Activated CD4-positive, alpha-beta T cell treated with anti-CD3 and anti-CD28 coated beads, Interleukin-2, amount 10 ng/mL, durations not matched to agents 7 days and 5 days (primary cell): ENCODE measurements at places on chromosomes 6 and 20. TPM values are rescaled to one million over a fixed set of nuclear protein-coding genes. Genes with fewer than 3 reads are reported as not detected.
A peak's percentile ranks its signal among the peaks of the same experiment; 100 is the strongest.

DNA sequence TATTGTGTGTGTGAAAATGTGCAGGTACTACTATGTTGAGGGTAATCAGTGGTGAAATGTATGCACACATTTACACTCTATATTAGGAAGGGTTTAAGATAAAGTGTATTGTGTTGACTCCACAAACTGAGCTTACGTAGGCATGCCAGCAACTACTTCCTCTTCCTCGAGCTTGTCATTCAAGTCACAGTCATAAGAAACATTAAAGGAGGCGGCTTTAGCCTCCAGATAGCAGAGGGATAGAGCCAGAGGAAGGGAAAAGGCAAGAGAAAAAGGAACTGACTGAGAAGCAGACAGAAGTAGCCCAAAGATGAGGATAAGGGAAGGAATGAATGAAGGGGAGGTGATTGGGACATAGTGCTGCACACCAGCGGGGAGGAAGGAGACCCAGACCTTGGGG lies 55.2 kb downstream of the SMLR1 start:
- no peaks in the 10 kb centered on the region for H3K36me3 ChIP-seq
- H3K27me3 ChIP-seq: no peaks in the 10 kb centered on the region
- H3K4me1 ChIP-seq: no peaks in the 10 kb centered on the region
- DNase-seq: no peak

Gene ADGB
- total RNA-seq: not detected

- peaks cover 3% of the 10 kb centered on the region for H3K36me3 ChIP-seq
- peak overlapping the region; percentile 41 for H3K27ac ChIP-seq
- no peak overlapping the region for H3K4me3 ChIP-seq
- no peaks in the 10 kb centered on the region for H3K27me3 ChIP-seq
- H3K4me1 ChIP-seq: peaks cover 30% of the 10 kb centered on the region
Observed at GRCh38 chr6:159017757-159018559, 18.0 kb upstream of the RSPH3 start.

DNA sequence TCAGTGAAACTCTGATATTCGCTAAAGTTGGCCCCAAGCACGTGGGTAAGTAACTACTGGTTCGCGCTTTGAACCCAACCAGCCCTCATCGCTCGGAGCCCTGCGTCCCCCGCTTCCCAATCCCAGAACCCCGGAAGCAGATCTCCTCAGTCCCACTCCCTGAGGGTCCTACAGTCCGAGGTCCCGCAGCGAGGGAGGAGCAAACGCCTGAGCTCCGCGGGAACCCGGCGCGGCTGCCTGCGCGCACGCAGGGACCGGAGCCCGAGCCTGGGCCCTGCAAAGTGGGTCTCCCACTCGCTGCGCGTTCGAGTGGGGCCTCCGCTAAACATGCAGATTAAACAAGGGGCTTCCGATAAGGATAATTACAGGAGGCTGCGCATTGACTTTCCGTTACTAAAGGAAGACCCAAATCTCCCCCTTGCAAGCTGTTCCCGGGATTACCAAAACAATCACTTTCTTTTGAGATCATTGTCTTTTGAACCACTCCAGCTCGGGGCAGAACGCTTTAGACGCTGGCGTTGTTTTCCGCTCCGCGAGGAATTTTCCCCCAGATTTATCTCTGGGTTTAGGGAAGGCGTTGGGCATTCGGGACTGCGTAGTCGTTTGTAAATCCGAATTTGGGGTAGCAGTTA lies 1.3 kb upstream of the VSX1 start:
- no peak overlapping the region for H3K27ac ChIP-seq
- no peak for DNase-seq
- no peaks in the 10 kb centered on the region for H3K36me3 ChIP-seq
- H3K4me1 ChIP-seq: peaks cover 17% of the 10 kb centered on the region

GRCh38 chr20:4457566-4458543 lies 263.9 kb upstream of the PRND start:
- H3K4me1 ChIP-seq: no peaks in the 10 kb centered on the region
- H3K36me3 ChIP-seq: no peaks in the 10 kb centered on the region
- DNase-seq: no peak
- H3K4me3 ChIP-seq: no peak overlapping the region
- peaks cover 11% of the 10 kb centered on the region for H3K27me3 ChIP-seq

DNA sequence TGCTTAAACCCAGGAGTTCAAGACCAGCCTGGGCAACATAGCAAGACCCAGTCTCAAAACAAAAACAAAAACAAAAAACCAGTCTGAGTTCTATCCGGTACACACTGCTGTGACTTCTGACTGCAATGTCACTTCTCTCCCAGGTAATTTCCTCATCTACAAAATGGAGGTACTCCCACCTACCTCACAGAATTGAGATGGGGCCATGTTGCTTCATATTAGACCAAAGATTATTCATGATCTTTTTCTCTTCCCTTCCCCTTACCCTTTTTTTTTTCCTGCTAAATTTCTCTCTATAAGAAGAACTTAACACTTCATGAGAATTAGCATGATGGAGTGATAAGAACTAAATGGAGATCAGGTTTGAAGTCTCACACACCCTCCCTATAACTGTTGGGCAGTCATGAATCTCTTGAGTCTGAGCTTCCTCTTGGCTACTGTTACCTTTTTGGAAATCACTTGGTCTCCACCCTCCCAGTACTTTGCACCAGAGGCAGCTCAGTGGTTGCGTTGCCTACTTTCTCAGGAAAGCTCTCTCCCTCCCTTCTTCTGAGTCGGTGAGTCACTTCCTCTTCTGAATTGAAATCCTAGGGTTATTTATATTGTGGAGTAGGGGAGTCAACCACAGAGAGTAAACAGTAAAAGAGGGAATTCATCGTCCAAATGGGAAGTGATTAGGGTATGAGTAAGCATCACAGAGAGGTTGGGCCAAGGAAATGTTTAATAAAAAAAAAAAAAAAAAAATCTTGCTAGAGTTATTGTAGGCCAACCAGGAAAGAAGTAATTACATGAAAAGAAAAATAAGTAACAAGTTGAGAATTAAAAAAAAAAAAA lies 59.9 kb upstream of the MAP7 start:
- peak overlapping the region; percentile 47 for H3K27ac ChIP-seq
- no peaks in the 10 kb centered on the region for H3K27me3 ChIP-seq
- DNase-seq: no peak
- no peak overlapping the region for H3K4me3 ChIP-seq
- H3K4me1 ChIP-seq: peaks cover 25% of the 10 kb centered on the region

Gene RAD21L1
- 0.27 TPM for total RNA-seq

DNA sequence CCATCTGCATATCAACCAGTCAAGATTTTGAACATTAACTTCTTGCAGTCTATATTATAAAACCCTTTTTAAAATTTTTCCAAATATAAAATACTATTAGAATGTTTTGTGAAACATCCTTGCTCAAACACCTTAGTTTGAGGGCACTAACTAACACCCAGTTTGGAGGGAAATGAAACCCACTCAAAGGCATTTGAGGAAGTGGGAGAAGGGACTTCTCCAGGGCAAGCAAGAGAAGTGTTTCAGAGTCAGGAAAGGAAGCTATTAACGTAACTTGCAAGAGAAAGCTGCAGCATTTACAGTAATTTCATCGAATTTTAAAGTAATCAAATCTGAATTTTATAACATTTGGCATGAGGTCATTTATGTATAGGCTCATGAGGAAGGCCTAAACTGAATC lies 21.3 kb downstream of the MTFR2 start:
- no peaks in the 10 kb centered on the region for H3K27me3 ChIP-seq
- no peak for DNase-seq
- peaks cover 15% of the 10 kb centered on the region for H3K36me3 ChIP-seq
- peaks cover 9% of the 10 kb centered on the region for H3K4me1 ChIP-seq
- H3K27ac ChIP-seq: no peak overlapping the region

DNA sequence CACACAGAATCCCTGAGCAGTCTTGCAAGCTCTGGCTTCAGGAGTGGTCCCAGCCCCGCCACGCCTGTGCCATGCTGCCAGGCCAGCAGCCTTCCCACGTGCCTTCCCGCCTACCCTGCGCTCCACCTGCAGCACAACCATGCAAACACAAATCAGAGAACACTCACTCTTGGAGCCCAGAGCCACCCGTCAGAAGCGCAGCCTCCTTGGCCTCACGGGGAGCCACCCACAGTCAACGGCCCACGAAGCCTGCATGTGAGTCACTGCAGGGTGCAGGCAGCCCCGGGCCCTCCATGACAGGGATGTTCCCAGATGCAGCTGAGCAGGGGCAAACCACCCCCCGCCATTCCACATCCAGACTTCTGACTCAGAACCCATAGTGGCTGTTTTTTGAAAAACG lies 217.0 kb downstream of the DLL1 start:
- no peak overlapping the region for H3K4me3 ChIP-seq
- no peak for DNase-seq
- peaks cover 41% of the 10 kb centered on the region for H3K27me3 ChIP-seq

- H3K36me3 ChIP-seq: no peaks in the 10 kb centered on the region
- peak overlapping the region; percentile 62 for H3K4me3 ChIP-seq
- peak overlapping the region; percentile 92 for H3K27ac ChIP-seq
- peaks cover 31% of the 10 kb centered on the region for H3K27me3 ChIP-seq
- H3K4me1 ChIP-seq: peaks cover 54% of the 10 kb centered on the region
- DNase-seq: peak; percentile 45
Observed at GRCh38 chr6:156396068-156396771, 381.0 kb upstream of the ARID1B start.

DNA sequence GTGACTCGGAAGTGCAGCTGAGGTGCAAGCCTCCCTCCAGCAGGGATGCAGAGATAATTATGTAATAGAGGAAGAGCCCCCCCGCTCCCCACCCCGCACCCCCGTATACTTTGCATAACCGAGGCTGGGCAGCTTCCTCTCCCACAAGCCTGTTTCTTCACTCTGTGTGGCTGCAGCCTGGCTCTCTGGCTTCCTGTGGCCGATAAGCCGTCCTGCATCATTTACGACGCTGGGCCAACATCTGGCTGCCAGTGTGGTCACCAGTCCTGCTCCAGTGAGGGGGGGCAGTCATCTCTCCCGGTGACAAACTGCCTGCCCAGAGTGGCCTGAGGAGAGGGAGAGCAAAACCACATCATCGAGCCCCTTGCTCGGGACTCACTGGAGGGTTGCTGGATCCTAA lies 59.2 kb downstream of the RBM38 start:
- H3K4me1 ChIP-seq: peaks cover 35% of the 10 kb centered on the region
- DNase-seq: no peak
- H3K27me3 ChIP-seq: peaks cover 14% of the 10 kb centered on the region

Gene IMPG1
- total RNA-seq: not detected

Gene MAFB
- total RNA-seq: not detected

Gene MCHR2
- total RNA-seq: not detected

DNA sequence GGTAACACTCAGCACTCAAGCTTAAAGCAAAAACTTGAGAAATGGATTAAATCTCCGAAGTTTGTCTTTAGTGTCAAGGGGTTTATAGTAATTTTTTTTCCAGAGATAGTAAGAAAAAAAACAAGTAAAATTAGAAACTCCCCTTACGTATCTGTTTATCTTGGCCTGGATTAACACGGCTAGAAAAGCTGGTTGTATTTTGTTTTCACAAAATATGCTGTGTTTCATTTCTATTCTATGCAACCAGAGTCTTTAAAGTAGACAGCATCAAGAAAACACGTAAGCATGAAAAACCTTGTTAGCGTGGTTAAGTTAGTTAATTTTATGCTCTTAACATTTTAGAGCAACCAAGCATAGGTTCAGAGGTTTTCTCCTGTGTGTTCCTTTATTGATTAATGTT lies 21.8 kb upstream of the ERVFRD-1 start:
- DNase-seq: no peak
- no peak overlapping the region for H3K4me3 ChIP-seq
- H3K27ac ChIP-seq: no peak overlapping the region
- peaks cover 2% of the 10 kb centered on the region for H3K4me1 ChIP-seq
- H3K27me3 ChIP-seq: no peaks in the 10 kb centered on the region

Gene RSPO4
- 0.10 TPM for total RNA-seq

Gene SLC52A3
- total RNA-seq: not detected

Gene SLC2A10
- total RNA-seq: not detected

DNA sequence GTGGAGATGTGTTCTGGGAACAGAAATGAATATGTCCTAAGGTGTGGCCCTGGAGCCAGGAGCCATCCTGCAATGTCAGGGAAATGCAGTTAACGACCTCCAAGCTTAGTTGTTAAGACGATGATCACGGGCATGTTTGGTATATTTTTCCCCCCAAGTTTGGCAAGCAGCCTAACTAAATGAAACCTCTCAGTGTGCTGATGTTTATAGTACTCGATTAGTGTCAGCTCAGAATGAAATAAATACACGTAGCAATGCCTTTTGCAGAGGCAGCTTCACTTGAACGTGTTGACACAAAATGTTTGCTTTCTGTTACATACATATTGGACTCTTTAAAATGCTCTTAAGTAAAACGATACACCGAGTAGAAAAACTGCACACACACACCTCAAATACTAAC lies 76.2 kb upstream of the OLIG3 start:
- H3K27ac ChIP-seq: no peak overlapping the region
- peaks cover 64% of the 10 kb centered on the region for H3K27me3 ChIP-seq
- DNase-seq: no peak
- H3K36me3 ChIP-seq: peaks cover 8% of the 10 kb centered on the region

DNA sequence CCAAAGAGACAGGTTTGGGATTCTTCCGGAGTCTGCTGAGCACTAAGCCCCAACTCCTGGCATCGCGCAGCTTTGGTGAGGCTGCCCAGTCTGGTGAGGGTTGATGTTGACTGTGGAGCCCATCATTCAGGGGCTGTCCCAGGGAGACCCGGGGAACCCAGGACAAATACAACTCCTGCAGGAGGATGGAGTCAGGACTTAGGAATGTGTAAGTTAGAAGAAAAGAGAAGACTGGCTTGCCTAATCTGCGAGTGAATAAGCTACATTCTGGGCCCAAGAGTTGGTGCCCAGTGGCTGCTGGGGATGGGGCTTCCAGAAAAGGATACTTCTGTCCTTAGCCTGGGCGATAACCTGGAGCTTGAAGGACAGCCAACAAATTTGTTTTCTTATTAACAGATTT lies 47.9 kb downstream of the STK35 start:
- no peaks in the 10 kb centered on the region for H3K27me3 ChIP-seq
- no peak overlapping the region for H3K27ac ChIP-seq
- no peak for DNase-seq
- no peak overlapping the region for H3K4me3 ChIP-seq

DNA sequence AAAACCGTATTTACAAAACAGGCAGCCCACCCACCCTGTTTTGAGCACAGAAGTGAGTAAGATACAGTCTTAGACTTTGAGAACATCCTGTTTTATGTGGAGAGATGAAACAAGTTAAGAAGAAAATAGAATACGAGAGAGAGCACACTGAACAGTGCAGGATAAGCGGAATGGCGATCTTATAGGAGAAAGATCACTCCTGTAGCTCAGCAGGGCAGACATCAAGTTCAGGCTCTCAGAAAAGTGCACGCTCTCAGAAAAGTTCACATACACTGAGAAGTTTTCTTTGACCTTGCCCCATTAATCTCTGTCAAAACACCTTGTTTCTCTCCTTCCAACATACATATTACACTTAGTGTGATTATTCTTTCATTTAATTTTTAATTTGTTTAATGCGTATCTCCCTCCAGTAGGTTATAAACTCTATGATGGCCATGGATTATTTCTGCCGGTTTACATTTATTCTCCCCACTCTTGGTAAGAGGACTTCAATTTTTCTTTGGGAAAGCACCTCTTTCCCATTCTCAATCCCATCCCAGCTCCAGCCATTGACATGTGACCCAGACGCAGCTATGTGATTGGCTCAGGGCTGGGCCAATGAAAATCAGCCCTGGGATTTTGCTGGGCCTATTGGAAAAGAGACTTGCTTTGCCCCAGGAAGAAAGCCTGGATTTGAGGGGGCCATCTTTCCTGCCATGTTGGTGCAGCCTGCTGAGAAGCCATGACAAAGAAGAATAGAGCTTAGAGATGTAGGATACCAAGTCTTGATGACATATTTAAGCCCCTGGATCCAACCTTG lies 16.2 kb downstream of the KCNB1 start:
- no peaks in the 10 kb centered on the region for H3K36me3 ChIP-seq
- H3K27me3 ChIP-seq: peaks cover 10% of the 10 kb centered on the region
- H3K4me3 ChIP-seq: no peak overlapping the region
- H3K4me1 ChIP-seq: no peaks in the 10 kb centered on the region
- no peak for DNase-seq
